ENCODE measurements at places on chromosomes 13 and 19.
A peak's percentile ranks its signal among the peaks of the same experiment; 100 is the strongest.

DNA sequence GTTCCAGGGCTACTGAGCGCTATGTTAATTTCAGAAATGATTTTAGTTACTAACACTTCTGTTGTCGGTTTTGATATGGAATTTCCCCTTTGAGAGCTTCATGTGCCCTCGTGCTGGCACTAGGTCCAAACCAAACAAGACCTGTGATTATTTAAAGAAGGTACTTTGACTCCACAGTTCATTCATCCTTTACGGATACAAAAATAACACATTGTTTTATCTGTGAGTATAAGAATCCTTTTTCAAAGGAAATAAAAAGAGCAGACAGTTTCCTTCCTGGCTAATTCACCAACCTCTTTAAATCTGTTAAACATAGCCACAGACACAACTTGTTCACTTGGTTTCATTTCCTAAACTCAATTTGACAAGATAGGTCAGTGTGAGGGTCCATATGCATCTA is 141.2 kb downstream of the FLT1 start:
- no peak for DNase-seq

GRCh38 chr13:27481766-27482165 is 31.4 kb upstream of the MTIF3 start:
- DNase-seq = no peak

- no peak for DNase-seq
Observed at GRCh38 chr13:100495455-100495854, 93.1 kb downstream of the GGACT start.

- DNase-seq = no peak
Observed at GRCh38 chr13:26446751-26447150, 110.7 kb upstream of the WASF3 start.

- no peak for DNase-seq
Observed at GRCh38 chr19:50703915-50704796, 15.4 kb downstream of the SHANK1 start.

DNA sequence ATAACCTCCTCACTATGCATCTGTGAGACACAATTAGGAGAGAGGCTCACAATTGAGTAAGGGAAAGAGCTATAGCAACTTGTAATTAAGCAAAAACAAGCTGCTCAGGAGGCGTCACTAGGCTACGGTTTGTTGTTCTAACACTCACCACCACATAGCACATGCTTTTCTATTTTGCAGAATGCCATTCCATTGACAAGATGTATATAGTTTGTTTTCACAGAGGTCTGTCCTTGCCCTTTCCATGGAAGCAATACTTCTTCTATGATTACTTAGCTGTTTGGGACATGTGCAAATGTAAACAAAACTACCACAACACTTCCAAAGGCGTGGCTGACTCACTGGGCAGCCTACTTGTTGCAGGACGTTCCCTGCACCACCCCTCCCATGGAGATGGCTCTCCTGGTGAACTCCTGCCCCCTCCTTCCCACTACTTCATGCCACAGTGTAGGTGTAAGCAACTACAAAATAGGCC is 33.9 kb upstream of the FAM216B start:
- no peak for DNase-seq

DNA sequence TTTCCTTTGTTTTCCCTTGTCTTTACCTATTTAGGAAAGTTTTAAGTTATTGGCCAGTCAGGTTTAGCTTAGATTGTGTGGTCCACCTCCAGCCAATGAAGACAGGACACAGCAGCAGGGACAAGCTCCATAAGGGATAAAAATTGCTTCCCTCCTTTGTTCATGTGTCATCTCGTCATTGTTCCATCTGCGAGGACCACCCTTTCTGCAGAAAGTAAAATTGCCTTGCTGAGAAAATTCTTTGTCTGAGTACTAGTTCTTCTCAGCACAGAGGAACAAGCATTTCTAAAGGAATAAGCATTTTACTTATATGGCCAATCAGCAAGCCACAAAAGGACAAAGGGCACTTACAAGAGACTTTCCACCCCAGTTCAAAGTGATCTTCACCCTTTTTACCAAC is 11.4 kb downstream of the ZNF560 start:
- DNase-seq = no peak

DNA sequence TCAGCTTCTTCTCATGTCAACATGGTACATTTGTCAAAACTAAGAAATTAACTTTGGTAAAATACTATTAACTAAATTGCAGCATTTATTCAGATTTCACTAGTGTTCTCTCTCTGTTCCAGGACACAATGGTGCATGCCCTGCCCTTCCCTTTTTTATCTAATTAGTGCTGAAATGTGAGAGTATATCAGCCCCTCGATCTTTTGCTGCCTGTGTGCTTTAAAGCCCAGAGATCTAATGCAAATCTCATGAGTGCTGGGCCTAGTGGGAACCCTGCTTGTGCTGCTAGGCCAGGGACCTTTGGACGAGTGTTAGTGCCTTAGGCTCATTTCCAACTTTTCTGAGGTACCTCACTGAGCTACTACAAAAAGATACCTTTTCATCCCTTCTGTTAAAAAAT is 221.1 kb upstream of the EDNRB start:
- DNase-seq = no peak

DNA sequence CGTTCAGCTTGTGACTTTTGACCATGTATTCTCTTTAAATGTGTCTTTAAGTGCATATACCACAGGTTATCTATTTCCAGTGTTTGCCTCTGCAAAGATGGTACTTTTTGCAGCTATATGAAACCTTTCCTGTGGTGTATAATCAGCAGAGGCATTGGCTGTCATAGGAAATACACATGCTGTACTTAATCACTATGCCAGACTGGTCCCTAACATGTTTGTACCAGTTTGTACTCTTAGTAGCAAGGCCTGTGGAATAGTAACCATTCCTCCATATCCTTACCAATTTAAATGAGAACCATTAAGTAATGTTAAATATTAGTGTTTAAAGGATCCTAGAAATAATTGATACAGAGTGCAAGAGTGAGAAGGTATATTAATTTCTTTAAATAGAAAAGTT is 69.8 kb downstream of the CDK8 start:
- no peak for DNase-seq

DNA sequence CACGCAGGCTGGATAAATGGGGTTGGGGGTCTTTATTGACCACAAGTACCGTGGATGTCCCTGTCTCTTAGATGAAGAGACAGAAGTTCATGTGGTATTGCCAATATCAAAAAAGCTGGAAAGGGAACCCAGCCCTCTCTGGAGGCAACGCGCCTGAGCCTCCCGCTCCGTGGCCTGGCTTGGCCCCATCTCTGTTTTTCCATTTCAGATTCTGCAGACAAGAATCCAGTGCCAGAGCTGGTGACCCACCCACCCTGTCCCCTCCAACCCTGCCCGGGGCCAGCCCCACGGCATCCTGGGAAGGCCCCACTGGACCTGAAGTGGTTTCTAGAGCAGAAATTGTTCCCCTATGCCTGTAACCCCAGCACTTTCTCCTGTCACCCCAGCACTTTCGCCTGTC is 57.7 kb downstream of the PTPRS start:
- DNase-seq = peak; percentile 68

GRCh38 chr19:32350471-32350865 is 5.1 kb downstream of the ZNF507 start:
- no peak for DNase-seq

- no peak for DNase-seq
Observed at GRCh38 chr13:86974251-86974994, 696.7 kb upstream of the SLITRK5 start.

GRCh38 chr19:4577020-4577782 is 17.7 kb upstream of the SEMA6B start:
- DNase-seq = no peak

DNA sequence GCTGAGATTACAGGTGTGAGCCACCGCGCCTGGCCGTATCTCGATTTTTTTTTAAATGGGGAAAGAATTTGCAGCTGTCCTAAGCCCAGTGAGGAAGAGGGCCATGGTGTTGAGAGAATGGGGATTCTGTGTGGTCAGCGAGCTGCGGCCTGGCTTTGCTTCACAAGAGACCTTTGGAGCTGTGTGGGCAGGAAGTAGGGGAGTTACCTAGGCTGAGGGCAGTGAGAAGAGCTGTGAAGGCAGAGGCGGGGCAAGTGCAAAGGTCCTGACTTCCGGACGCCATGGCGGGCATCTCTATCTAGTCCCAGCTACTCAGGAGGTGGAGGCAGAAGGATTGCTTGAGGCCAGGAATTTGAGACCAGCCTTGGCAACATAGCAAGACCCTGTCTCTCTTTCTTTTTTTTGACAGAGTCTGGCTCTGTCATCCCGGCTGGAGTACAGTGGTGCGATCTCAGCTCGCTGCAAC is 4.9 kb downstream of the AP2A1 start:
- no peak for DNase-seq

DNA sequence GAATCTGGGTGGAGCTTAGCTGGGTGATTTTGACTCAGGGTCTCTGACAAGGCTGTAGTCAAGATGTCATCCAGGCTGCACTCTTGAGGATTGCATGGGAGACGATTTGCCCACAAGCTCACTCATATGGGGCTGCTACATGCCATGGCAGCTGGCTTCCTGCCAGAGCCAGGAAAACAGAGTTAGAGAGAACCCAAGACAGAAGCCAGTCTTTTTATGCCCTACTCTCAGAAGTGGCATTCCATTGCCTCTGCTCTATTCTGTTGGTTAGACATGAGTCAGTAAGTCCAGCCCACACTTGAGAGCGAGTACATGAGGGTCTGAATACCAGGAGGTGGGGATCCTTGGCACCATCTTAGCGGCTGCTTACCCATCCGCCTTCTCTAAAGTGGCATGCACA is 9.5 kb downstream of the POLR1D start:
- DNase-seq = no peak

DNA sequence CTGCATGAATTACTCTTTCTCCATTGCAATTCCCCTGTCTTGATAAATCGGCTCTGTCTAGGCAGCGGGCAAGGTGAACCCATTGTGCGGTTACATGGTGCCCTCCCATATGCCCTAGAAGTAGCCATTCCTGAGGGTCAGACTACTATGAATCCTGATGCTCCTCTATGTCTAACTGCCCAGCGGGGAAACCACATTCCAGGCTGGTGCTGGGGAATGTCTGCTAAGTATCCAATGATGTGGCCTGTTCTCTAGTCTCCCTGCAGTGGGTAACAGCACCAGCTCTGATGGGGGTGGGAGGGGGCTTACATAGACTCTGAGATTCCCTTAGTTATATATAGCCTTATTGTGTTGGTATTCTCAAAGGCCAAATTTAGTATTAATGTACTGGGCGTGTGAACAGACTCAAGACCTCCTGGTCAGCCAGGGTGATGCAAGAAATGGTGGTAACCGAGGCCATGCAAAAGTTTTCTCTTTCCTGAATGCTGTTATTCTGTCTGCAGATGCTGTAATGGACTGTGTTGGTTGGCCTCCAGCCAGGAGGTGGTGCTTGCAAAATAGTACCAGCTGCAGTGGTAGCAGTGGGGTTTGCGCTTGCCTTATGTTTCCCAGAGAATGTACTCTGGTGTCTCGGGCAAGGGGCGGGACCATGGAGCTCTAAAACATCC is 564.8 kb upstream of the SLITRK1 start:
- DNase-seq = no peak

- no peak for DNase-seq
Observed at GRCh38 chr19:13260883-13261653, 110.9 kb downstream of the IER2 start.

DNA sequence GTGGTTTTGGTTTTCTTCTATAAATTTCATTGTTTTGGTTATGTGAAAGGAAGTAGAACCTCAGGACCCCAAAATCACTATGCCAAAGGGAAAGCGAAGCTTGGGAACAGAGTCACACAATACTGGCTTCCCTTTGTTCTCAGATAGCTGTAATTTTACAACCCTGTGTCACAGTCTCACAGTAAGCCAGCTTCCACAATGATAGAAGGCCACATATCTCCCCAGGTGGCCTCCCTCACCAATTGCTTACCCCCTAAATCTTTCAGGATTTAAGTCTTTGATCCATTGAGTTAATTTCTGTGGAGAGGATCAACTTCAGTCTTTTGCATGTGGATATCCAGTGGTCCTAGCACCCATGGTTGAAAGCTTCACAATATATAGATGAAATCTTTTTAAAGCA is 58.7 kb downstream of the SLC15A1 start:
- DNase-seq = no peak

- no peak for DNase-seq
Observed at GRCh38 chr19:29620931-29621351, 14.9 kb downstream of the POP4 start.

DNA sequence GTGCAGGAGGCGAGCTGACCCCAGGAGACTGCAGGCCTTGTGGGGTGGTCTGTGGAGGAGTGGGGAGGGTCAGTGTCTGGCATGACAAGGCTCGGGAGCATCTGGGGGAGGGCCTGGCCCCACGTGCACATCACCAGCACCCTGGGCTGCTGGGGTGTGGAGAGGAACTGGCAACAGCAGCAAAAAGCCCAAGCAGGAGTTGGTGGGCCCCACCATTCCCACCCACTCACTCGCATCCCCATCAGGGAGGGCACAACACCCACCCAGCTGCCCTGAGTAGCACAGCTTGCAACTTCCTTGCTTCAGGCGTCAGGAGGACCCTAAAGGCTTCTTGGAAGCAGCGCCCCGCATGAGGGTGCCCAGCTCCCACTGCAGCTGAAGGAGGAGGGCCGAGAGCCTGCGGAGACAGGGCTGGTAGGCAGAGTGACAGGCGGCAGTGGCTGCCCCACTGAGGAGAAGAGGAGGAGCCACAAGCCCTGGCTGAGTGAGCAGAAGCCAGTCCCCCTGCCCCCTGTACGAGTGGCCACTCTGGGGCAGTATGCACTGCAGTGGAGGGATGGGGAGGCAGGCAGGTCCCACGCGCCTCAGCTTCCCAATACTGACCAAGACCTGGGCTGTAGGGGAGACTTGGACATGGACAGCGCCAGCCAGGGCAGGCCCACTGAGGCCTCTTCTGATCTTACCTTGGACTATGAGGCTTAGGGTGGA is 26.5 kb downstream of the ELL start:
- DNase-seq = no peak

- no peak for DNase-seq
Observed at GRCh38 chr19:6412447-6413091, 12.0 kb downstream of the KHSRP start.

GRCh38 chr19:20351244-20351643 is 184.2 kb downstream of the ZNF486 start:
- DNase-seq = no peak

GRCh38 chr19:45152504-45153338 is 8.1 kb downstream of the NKPD1 start:
- DNase-seq = no peak

- no peak for DNase-seq
Observed at GRCh38 chr19:44712864-44713515, 14.0 kb downstream of the CEACAM16 start.

DNA sequence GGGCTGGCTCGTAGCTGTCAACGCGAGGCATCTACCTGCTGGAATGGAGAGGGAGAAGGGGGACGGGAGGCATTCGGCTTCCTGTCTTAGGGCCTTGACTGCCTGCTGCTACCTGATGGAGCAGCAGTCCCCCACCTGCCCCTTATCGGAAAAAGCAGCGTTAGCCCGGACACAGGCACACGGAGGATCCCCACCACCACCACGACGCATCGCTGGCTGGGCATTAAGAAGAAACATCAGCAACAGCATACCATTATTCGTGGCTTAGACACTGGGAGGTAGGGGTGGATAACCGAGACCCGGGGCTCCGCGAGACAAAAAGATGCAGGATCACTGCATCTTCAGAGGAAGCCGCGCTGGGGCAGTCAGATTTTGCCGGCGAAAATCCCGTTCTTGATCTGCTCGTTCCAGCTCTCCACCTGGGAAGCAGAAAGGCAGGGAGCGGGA is 1.1 kb downstream of the COX6B2 start:
- DNase-seq = no peak

GRCh38 chr13:50227361-50227760 is 212.1 kb downstream of the KCNRG start:
- no peak for DNase-seq
